ENCODE measurements at places on chromosomes 2 and 18. TPM values are rescaled to one million over a fixed set of nuclear protein-coding genes. Genes with fewer than 3 reads are reported as not detected.

The FER1L5 gene
- not detected for total RNA-seq

The KIAA2012 gene
- not detected for total RNA-seq

The WDR43 gene
- 15.8 TPM for total RNA-seq

GRCh38 chr2:226155093-226155875, 644.3 kb downstream of the IRS1 start:
- no peaks in the 10 kb centered on the region for H3K27me3 ChIP-seq
- H3K27ac ChIP-seq: no peak overlapping the region
- H3K4me1 ChIP-seq: no peaks in the 10 kb centered on the region
- no peak overlapping the region for H3K4me3 ChIP-seq
- H3K36me3 ChIP-seq: no peaks in the 10 kb centered on the region
- DNase-seq: no peak

DNA sequence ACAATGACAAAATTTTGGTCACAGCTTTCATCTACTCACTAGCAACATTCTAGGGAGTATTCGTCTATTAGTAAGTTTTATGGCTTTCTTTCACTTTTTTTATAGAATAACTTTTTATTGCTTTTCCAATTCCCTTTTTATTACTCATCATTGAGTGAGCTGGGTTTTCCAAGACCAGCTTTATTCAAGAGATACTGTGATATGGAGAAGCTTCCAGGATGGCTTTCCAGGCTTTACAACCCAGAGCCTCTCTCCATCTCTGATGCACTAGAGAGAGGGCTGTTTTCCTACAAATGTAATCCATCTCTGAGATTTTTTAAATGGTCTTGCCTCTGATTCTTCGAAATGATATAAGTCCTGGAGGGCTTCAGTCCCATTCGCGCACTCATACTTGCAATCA, 118.3 kb downstream of the LDLRAD4 start:
- no peak for DNase-seq
- no peak overlapping the region for H3K4me3 ChIP-seq
- no peaks in the 10 kb centered on the region for H3K36me3 ChIP-seq

DNA sequence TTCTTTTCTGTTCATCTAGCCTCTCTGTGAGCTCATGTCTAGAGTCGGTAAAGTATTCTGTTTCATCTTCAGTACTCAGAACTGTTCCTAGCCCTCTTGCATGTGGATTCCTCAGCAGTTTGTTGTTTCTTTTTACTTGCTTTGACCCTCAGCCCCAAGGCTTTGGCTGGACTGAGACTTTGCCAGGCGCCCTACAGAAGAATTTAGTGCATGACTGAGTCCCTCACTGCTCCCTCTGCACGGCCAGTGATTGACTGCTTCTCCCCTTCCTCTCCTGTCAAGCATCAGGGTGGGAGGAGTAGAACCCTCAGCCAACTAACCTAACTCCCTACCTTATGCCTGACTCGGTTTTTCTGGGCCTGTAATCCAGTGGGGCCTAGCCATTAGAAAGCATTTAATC, 109.8 kb downstream of the ESCO1 start:
- no peak for DNase-seq
- no peak overlapping the region for H3K4me3 ChIP-seq
- no peaks in the 10 kb centered on the region for H3K27me3 ChIP-seq
- no peak overlapping the region for H3K27ac ChIP-seq
- H3K36me3 ChIP-seq: no peaks in the 10 kb centered on the region

DNA sequence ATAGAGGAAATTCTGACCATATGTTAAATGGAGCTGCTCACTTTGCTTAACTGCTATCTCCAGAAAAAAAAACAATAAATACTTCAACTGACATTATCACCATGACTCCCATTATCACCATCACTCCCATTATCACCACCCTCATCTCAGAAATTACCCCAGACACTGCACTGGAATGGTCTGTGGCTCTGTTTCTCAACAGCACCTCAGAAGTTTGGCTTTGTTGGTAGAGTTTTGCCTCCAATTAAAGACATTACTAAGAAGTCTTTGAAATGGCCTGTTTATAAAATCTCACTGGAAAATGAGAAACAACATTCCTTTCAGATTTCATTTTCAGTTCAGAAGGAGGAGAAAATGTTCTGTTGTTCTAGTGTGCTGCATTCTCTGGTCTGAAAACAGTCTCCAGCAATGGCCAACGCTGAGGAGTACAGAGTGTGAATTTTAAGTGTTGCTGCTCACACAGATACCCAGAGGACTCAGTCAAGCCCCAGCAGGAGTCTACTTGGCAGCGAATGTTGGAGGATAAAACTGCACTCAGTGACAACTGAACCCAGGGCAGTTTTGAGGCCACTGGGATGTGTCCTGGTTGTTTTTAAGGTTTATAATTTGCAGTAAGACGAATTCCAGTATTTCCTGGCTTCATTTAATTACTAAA, 364.5 kb upstream of the CDH2 start:
- H3K4me3 ChIP-seq: no peak overlapping the region
- H3K4me1 ChIP-seq: no peaks in the 10 kb centered on the region
- H3K27me3 ChIP-seq: no peaks in the 10 kb centered on the region
- DNase-seq: no peak
- H3K27ac ChIP-seq: no peak overlapping the region

- H3K4me1 ChIP-seq: peaks cover 28% of the 10 kb centered on the region
- no peaks in the 10 kb centered on the region for H3K36me3 ChIP-seq
- no peaks in the 10 kb centered on the region for H3K27me3 ChIP-seq
- DNase-seq: peak; percentile 31
- peak overlapping the region; percentile 92 for H3K4me3 ChIP-seq
Observed at GRCh38 chr2:200305797-200306195, 697 bp upstream of the SPATS2L start.

DNA sequence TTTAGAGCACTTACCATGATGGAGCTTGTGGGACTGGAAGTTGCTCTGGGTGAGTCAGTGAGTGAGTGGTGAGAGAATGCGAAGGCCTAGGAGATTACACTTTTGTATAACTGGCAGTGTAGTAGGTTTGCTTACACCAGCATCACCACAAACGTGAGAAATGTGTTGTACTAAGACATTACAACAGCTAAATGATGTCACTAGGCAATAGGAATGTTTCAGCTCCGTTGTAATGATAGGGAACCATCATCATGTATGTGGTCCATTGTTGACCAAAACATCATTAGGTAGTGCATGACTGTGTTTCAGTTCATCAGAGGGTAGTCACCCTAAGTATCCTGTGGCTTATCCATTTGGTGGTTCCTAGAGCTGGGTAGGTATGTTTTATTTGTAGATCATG, 11.9 kb downstream of the ZNF407 start:
- no peaks in the 10 kb centered on the region for H3K36me3 ChIP-seq
- H3K27ac ChIP-seq: no peak overlapping the region
- H3K4me1 ChIP-seq: no peaks in the 10 kb centered on the region
- H3K27me3 ChIP-seq: no peaks in the 10 kb centered on the region
- DNase-seq: no peak

- no peaks in the 10 kb centered on the region for H3K4me1 ChIP-seq
- no peak overlapping the region for H3K4me3 ChIP-seq
- H3K36me3 ChIP-seq: no peaks in the 10 kb centered on the region
Observed at GRCh38 chr2:119592436-119592835, 48.2 kb downstream of the CFAP221 start.

GRCh38 chr18:23875966-23876895, 138.3 kb upstream of the TTC39C start:
- H3K27me3 ChIP-seq: no peaks in the 10 kb centered on the region
- no peak overlapping the region for H3K4me3 ChIP-seq
- no peak overlapping the region for H3K27ac ChIP-seq
- H3K36me3 ChIP-seq: no peaks in the 10 kb centered on the region
- peaks cover 13% of the 10 kb centered on the region for H3K4me1 ChIP-seq
- no peak for DNase-seq

Data from transverse colon (tissue), 4 donors.